ENCODE measurements at places on chromosomes 5 and 9.
A peak's percentile ranks its signal among the peaks of the same experiment; 100 is the strongest.

DNA sequence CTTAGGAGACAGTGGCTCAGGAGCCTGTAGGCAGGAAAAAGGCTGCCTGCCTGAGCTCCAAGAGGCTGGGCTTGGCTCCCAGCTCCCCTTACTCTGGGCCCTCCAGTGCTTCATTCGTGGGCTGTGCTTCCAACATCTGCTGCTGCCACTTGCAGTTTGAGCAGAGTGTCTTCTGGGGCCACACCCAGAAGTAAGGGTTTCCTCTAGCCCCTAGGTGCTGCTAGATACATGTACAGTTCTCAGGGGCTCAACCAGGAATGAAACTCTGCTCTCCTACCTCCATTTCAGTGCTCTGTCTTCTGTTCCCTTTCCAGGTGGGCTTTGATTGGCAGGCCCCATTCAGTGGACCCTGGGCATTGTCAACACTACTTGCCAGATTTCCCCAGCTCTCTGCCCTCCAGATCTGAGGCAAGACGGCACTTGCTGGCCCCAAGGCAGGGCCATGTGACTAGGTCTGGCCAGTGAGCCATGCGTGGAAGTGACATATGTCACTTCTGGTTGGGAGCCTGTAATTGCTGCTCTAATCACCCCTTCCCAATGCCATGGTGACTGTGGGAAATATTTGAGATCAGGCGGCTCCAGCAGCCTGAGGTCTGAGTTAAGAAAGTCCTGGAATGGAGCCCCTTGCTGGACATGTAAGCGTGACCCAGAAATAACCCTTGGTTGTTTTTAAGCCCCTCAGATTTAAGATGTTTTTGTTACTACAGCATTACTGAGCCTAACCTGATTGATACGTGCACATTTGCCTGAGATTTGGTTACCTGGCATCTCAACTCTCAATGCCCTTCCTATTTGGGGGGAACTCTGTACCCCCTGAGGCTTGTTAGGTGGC, 9.4 kb upstream of the BOD1 start:
- peak; percentile 4 for DNase-seq

DNA sequence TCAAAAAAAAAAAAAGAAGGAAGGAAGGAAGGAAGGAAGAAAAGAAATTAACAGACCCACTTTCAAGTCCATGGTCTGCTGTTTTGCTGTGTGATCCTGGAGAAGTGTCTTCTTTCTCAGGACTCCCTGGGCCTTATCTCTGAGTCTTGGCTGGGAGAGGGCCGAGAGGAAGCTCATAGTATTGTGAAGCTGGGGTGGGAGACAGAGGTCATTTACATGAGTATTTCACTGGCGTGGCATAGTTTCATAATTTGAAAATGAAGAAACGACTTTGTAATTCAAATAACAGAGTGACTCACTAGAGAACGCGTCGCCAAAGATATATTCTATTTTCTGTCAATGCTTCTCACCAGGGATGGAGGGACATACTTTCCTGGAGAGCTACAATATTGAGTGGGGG, 2.4 kb upstream of the C9orf50 start:
- DNase-seq = no peak

- DNase-seq = no peak
Observed at GRCh38 chr5:156920042-156920860, 42.8 kb downstream of the TIMD4 start.

DNA sequence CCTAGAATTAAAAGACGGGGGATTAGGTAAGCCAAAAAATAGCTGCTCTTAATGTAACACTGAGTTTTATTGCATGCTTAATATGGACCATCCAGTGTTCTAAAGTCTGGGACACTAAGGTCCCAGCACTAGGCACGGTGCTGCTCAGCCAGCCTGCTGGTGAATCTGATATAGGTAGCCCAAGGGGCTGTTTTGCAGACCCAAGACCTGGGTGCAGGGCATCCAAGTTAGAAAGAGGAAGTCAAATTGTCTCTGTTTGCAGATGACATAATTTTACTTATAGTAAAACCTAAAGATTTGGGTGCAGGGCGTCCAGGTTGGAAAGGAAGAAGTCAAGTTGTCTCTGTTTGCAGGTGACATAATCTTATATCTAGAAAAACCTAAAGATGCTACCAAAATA, 17.8 kb downstream of the IFNA5 start:
- DNase-seq = no peak

GRCh38 chr5:2602451-2603271, 148.8 kb downstream of the IRX2 start:
- DNase-seq = no peak

GRCh38 chr5:58012102-58012501, 447.8 kb downstream of the PLK2 start:
- DNase-seq = no peak

DNA sequence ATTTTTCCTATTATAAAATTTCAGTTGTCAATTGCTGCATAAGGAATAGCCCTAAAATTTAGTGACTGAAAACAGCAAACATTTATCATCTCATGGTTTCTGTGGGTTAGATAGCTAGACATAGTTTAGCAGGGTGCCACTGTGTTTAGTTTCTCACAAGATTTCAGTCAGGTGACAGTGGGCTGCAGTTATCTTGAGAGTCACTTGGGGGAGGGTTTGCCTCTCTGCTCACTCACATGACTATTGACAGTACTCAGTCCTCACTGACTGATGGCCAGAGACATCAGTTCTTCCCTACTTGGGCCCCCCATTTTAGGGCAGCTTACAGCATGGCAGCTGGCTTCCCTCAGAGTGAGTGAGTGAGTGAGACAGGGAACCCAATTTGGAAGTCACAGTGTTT, 42.0 kb downstream of the PBX3 start:
- no peak for DNase-seq

DNA sequence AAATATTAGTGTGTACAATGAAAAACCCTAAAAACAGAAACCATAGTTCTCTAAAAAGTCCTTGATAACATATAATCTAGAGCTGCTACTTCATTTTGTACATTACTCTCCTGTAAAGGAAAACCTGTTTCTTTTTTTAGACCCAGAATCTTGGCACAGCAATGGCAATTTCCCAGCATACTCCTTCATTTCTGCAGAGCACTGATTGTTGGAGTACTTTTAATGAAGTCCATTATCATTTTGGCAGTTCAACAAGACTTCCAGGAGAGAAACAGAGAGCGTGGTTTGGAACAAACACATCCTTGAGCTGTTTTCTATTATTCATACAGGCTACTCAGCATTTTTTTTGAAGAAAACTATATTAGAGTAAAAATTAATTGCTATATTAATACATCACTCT, 22.7 kb upstream of the MROH2B start:
- no peak for DNase-seq

DNA sequence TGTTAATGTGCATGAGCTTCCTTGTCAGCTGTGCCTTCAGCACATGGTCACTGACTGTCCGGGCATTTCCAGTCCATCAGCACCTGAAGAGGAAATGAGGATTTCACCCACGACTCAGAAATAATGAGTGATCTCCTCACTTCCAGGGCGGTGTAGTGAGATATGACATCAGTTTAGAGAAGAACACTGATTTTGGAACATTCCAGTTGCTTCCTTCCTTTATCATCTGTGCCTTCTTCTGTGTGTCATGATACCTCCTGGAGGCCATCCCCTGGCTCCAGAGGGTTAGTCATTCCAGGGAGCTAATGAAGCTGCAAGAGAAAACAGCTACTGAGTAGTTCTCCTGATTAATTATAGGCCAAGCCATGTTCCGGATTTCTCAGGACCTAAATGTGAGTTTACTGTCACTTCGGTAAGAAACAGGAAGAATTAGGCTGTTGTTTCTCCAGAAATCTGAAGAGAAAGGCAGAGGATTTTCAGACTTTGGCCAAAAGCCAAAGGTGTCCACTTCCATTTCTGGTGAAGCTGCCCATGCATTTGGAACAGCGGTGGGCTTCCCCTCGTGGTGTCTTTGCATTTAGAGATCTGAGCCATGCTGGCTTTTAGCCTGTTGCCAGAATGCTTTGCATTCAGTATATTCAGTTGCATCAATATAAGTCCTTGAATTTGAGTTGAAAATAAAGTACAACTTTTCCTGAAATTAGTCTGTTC, 161.3 kb upstream of the OTULINL start:
- no peak for DNase-seq

GRCh38 chr9:138083873-138084272, 206.3 kb downstream of the CACNA1B start:
- DNase-seq = no peak

Measured in DMS79 treated with DMSO at 0.1 percent for 48 hours (cell line).